Vein endothelial cell (primary cell): ENCODE measurements at places on chromosomes 7 and 10. TPM values are rescaled to one million over a fixed set of nuclear protein-coding genes. Genes with fewer than 3 reads are reported as not detected.

Gene ABCB4
- not detected in 2 replicates for total RNA-seq

Gene IL2RA
- not detected in 2 replicates for total RNA-seq

Gene GRID2IP
- not detected in 2 replicates for total RNA-seq

Gene TMEM243
- 21.2 and 28.0 TPM in 2 replicates for total RNA-seq

Gene GIMAP7
- total RNA-seq = 25.2 and 31.6 TPM in 2 replicates
